NCI-H187 treated with DMSO at 0.1 percent for 48 hours (cell line): ENCODE measurements at places on chromosomes 5 and 9.

- no peak for DNase-seq
Measured at GRCh38 chr9:12778389-12778788, 3.6 kb downstream of the LURAP1L start.

GRCh38 chr5:125026867-125027731 lies 280.7 kb upstream of the ZNF608 start:
- peak; percentile 89 for DNase-seq

GRCh38 chr5:32390819-32391591 lies 53.5 kb downstream of the ZFR start:
- DNase-seq = no peak

DNA sequence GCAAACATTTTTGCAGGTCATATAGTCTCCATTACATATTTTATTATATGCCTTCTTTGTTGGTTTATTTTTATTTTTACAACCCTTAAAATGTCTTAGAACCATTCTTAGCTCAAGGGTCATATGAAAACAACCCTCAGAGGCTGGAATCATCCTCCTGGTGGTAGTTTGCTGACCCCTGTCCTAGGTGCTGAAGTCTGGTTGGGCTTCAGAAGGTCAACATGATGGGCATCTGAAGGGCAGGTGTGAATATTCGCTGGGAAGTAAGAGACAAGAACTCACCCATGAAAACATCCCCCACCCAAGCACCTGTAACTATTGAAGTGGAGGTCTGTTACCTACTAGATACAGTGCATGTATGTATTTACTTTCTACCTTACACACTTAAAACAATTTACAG lies 75.4 kb downstream of the OSMR start:
- no peak for DNase-seq

- DNase-seq = no peak
Measured at GRCh38 chr5:150528924-150529546, 21.1 kb downstream of the NDST1 start.

GRCh38 chr5:142610176-142611001 lies 75.5 kb downstream of the FGF1 start:
- DNase-seq = no peak

GRCh38 chr5:142079306-142079721 lies 29.3 kb upstream of the NDFIP1 start:
- no peak for DNase-seq

GRCh38 chr9:104863180-104863883 lies 64.6 kb downstream of the ABCA1 start:
- DNase-seq = peak; percentile 4

DNA sequence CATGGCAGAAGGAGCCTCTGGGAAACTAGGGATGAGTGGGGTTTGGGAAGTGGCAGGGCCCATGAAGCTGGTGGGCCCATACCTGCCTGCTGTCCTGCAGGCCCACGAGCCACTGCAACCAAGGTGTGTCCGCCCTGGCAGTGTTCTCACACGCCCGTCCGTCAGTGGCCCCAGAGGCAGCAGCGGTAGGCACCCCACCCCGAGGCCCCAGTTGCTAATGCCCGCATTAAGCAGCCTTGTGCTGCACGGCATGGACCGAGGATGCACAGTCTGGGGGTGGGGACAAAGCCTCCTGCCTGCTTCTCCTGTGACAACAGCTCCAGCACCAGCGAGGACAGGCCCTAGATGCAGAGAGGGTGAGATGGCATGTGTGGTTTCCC lies 41.3 kb downstream of the HK3 start:
- no peak for DNase-seq

GRCh38 chr9:123541411-123541810 lies 185.4 kb downstream of the CRB2 start:
- no peak for DNase-seq

- DNase-seq = no peak
Measured at GRCh38 chr9:7273575-7273974, 515.8 kb downstream of the KDM4C start.

DNA sequence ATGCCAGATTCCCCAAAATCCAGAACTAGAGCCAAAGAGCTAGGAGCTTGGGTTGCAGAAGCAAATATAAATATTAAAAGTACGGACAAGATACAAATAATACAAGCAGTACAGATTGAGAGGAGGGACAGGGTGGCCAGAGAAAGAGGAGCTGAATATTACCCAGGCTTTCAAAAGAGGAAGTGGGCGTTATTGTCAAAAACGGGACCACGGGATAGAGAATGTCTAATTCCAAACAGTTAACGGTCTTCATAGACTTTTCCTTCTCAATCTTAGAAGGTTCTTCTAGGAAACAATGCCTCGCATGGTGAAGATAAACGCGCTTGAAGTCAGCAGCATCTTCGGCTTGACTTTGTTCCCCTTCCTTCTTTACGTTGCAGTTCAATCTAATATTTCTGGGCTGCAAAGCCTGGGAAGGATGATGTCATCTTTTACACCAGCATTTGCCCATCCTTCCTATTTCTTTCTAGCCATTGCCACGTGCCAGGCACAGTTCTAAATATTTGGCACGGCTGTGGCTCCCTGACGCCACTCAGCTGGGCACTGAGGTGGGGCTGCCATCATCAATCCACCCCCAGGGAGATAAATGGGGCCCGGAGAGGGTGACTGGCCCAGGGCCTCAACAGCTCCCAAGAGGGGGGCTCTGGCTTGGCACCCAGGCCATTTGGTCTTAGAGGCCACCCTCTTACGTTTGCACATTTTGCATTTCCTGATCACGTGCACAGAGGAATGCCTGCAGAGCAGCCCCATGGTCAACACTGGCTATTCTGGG lies 16.3 kb upstream of the OLFM1 start:
- DNase-seq = no peak

DNA sequence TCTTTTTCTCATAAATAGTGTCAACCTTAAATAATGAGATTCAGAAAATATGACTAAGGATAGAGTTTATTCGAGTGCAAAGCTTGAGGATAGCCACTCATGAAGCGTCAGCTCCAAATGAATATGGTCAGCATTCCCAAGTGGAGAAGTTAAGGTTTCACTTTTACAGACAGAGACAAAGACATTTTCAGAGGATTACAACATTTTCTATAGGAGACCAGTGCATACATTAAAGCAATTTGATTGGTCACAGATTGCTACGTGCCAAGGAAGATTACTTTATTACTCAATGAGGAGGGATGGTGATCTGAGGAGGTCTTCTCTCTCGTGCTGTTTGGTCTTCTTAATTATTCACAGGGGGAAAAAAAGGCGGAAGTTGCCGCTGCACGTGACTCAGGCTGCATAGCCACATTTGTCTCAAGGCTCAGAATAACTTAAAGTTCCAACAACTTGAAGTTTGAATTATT lies 60.1 kb upstream of the SPATA31C2 start:
- no peak for DNase-seq

DNA sequence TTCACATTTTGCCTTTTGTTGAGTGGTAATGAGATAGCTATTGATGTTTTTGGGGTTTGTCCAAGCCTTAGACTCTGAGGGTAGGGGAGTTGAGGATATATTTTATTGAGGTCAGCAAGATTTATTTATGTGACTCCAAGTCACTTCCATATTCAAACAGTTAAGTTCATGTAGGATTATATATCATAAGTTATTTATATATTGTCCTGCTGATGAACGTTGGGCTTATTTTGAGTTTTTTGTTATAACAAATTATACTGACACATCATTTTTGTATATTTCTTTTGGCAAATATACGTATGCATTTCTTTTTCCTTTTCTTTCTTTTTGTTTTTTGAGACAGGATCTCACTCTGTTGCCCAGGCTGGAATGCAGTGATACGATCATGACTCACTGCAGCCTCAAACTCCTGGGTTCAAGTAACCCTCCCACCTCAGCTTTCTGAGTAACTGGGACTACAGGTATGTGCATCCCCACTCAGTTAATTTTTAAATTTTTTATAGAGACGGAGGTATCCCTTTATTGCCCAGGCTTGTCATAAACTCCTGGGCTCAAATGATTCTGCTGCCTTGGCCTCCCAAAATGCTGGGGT lies 23.5 kb upstream of the IL12B start:
- DNase-seq = no peak

- no peak for DNase-seq
Measured at GRCh38 chr9:7542126-7542525, 257.5 kb downstream of the DMAC1 start.

GRCh38 chr9:74804018-74804385 lies 83.7 kb downstream of the TRPM6 start:
- DNase-seq = no peak

GRCh38 chr9:134895908-134896833 lies 15.6 kb downstream of the FCN2 start:
- DNase-seq = no peak

DNA sequence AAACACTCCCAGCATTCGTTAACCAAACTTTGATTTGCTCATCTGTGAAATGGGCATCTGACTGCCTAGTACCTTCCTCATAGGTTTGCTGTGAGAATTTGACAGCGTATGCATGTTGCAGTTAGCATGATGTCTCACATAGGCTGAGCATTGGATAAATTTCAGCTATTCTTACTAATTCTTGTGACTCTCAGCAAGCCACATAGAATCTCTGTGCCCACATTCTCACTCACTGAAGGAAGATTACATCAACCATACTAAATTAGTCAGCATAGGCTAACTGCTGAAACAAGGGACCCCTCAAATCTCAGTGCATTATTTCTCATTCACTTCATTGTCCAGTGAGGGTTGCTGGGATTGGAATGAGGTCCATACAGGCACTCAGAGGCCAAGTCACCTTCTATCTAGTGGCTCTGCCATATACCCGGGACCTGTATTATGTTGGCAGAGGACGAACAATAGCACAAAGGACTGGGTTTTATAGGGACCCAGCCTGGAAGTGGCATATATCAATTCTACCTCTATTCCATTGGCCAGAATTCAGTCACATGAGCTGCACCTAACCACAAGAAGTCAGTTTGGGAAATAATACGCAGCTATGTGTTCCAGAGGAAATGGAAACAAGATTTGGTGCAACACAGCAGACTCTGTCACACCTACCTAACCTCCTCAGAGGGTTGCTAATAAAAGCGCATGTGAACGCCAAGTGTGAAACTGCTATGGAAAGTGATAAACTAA lies 4.2 kb upstream of the PTGER4 start:
- no peak for DNase-seq

DNA sequence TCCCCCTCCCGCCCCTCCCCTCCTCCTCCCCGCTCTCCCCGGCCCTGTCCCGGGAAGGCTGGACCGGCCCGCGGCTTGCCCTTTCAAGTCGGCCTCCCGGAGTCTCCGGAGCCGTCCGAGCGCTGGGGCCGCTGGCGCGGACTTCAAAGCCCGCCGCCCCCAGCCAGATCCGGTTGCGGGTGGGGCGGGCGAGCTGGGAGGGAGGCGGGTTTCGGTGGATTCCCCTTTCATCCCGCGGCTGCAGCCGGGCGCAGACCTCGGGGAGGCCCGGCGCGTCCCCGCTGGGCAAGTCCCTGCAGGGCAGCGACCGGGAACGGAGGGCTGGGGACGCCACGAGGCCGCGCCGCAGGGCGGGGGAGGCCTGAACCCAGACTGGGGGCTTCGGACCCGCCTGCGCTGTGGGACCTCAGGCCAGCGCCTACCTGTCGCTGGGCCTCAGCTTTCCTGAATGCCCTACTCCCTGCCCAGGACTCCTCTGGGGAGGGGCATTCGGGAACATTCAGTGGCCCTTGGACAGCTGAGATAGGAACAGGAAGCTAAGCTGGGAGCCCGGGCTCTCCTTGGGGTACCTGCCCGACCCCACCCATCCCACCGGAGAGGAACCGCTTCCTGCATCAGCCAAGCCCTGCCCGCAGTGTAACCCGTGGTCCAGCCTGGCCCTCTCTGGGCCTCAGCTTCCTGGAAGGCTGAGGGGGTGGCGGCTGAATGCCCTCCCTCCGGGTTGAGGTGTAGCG lies 23.4 kb downstream of the C9orf50 start:
- no peak for DNase-seq

DNA sequence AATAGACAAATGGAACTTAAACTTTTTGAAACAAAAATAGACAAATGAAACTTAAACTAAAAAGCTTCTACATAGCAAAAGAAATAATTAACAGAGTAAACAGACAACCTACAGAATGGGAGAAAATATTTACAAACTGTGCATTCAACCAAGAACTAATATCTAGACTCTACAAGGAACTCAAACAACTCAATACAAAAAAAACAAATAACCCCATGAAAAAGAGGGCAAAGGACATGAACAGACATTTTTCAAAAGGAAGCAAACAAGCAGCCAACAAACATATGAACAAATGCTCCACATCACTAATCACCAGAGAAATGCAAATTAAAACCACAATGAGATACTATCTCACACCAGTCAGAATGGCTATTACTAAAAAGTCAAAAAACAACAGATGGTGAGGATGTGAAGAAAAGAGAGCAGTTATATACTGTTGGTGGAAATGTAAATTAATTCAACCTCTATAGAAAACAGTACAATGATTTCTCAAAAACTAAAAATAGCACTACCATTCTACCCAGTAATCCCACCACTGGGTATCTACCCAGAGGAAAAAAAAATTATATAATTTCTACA lies 170.8 kb upstream of the RGMB start:
- DNase-seq = no peak

DNA sequence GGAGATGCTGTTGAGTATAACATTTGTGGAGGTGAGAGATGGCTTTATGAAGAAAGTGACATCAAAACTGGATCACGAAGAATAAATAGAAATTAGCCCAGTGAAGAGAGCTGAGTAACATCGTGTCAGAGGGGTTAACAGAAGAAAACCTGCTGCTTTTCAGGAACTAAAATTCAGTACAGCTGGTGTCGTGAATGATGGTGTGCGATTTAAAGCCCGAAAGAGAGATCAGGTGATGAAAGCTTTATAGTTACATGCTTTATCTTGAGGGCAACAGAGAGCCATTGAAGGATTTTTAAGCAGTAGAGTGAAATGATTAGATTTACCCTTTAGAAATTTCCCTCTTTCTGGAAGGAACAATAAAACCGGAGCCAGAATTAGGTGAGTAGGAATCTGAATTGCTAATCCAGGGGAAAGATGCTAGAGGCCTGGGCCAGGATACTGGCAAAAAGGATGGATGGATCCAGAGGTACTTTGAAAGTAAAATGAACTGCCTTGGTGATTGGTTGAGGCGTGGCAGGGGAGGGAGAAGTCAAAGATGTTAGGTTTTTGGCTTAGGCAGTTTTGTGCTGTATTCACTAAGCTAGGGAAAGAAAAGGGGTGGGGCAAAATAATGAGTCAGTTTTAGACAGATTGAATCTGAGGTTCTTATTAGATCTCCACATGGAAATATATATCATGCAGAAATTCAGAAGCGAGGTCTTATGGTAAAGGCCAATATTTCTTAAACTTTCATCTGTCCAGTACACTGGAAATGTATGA lies 3.4 kb downstream of the LRRC70 start:
- DNase-seq = no peak

- DNase-seq = no peak
Measured at GRCh38 chr5:14212838-14213237, 69.7 kb downstream of the TRIO start.

GRCh38 chr9:18911714-18912342 lies 121.2 kb downstream of the SAXO1 start:
- DNase-seq = no peak

DNA sequence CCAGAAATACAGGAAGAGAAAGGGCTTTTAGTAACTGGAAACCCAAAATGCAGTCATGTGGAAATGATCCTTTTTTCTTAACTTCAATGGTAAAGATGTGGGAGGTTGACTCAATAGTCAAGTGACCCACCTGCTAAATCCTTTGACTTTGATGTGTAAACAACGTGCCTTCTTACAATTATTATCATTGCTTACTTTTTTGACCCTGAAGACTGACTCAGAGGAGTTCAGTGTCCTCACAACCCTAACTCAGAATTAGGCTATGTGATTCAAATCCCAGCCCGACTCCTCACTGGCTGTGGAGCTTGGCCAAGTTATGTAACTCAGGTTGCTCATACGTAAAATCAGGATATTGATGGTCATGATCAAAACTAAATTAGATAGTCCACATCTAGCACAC lies 27.9 kb downstream of the ANXA1 start:
- no peak for DNase-seq

GRCh38 chr9:107545036-107545435 lies 55.5 kb upstream of the KLF4 start:
- no peak for DNase-seq
